ENCODE measurements at places on chromosomes 1 and 21.

- DNase-seq: no peak
Measured at GRCh38 chr1:221069986-221070385, 190.7 kb downstream of the HLX start.

- no peak for DNase-seq
Measured at GRCh38 chr21:31766899-31767298, 35.0 kb upstream of the SCAF4 start.

DNA sequence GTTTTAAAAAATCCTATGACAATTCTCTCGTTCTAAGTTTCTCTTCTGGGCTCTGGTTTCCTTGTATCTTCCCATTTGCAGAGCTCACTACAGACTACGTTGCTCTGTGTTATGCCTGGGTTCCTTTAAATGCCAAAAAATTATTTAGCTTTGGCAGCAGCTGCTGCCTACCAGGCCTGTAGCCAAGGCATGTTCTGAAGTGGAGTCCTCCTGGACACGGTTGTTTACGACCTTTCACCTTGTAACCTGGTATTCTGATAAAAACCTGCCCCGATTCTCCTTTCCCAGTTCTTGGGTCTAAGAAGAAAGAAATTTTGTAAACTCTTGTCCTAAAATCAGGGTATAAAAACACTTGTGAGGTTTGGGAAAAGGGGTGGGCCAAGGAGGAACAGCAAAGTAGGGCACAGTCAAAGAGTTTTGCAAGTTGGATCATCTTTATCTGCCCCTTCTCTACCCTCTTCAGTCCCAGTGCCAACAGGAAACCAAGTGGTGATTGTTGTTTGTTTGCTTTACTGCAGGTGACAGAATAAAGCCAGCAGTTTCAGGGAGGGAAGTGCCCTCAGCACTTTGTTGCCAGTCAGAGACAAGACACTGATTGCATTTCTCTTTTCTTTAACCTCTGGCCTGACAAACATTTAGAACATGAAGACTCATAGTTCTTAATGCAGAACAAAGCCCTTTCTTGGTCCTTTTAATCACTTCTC lies 3.1 kb upstream of the TXNIP start:
- no peak for DNase-seq

GRCh38 chr1:45395051-45395450 lies 54.8 kb upstream of the MUTYH start:
- DNase-seq: no peak

DNA sequence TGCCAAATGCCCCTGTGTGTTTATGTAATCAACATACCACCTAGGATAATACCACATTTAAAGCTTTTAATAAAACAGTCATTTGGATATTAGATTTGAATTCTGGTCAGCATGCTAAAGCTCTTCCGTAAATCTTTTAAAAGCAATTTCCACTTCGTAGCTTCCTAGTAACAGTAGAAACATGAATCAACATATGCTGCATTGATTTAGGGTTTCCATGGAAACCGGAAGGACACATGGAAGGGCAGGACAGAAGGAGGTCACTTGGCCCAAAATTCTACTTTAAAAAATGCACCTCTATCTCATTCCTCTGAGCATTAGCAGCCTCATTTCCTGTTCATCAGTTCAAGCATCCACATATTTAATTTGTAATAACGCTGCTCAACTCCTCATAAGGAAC lies 8.1 kb downstream of the RGS8 start:
- DNase-seq: no peak

DNA sequence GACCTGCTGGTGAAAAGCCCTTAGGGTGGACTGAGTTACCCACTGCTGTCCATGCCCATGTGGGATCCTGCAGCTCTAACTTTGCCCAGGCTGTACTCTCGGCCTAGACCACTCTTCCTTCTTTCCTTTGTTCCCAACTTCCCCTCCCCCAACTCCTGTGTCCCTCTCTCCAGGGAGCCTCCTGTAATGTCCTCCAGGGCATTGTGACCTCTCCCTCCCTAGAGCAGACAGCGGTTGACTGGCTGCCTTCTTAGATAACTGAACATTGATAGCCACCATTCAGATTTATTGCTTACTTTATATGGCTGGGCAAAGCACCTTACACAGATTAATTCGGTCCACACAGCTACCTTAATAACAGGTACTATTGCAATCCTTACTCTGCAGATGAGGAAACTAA lies 5.0 kb downstream of the RUNX1 start:
- no peak for DNase-seq

GRCh38 chr1:20814534-20814871 lies 27.4 kb upstream of the HP1BP3 start:
- no peak for DNase-seq

DNA sequence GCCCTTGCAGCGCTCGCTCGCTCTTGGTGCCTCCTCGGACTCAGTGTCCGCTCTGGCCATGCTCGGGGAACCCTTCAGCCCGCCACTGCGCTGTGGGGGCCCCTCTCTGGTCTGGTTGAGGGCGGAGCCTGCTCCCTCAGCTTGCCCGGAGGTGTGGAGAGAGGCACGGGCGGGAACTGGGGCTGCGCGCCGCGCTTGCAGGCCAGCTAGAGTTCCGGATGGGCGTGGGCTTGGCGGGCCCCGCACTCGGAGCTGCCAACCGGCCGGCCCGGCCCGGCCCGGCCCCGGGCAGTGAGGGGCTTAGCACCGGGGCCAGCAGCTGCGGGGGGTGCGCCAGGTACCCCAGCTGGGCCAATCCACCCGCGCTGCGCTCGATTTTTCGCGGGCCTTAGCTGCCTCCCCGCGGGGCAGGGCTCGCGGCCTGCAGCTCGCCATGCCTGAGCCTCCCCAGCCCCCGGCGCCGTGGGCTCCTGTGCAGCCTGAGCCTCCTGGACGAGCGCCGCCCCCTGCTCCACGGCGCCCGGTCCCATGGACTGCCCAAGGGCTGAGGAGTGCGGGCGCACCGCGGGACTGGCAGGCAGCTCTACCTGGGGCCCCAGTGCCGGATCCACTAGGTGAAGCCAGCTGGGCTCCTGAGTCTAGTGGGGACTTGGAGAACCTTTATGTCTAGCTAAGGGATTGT lies 217.0 kb upstream of the PKN2 start:
- DNase-seq: no peak

DNA sequence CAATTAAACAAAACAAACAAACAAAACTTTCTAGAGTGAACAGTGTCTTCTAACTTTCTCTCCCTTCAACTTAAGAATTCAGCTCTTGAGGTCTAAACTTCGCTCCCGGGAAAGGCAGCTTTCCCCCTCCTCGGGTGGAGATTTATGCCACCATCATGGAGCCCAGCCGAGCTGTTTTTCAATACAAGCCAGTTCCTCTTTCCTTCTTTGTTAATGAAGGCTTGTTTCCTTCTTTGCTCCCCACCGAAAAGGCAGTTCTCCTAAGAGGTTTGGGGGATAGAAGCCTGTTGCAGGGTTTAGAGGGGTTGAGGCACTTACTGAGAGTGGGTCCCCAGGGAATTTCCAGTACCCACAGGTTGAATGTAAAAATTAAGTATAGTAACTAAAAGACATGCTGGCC lies 26.5 kb downstream of the OLIG1 start:
- DNase-seq: no peak

DNA sequence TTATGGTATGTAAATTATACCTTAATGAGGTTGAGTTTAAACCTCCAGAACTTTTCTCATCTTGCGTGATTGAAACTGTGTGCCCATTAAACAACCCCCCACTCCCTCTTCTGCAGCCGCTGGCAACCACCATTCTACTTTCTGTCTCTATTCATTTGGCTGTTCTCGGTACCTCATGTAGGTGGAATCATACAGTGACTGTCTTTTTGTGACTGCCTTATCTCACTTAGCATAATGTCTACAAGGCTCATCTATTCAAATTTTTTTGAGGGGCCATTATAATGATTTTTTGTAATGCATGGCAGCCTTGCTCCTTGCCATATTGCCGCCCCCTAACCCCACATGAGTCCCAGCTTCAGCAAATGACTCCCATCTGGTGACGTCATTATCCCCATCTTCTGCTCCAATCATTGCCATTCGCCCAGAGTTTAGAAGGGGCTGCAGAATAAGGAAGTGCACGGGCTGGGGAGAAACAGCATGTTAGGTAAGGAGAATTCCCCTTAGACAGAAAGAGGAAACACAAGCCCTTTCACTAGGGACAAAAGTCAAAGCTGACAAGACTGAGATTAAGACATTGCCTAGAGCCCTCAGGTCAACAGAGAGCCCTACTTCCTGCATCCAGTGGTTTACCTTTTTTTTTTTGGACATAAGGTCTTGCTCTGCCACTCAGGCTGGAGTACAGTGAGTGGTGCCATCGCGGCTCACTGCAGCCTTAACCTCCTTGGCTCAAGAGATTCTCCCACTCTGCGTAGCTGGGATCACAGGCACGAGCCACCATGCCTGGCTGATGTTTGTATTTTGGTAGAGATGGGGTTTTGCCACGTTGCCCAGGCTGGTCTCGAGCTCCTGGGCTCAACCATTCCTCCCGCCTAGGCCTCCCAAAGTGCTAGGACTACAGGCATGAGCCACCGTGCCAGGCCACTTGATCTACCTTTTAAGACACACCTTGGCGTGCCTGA lies 78.4 kb upstream of the ERRFI1 start:
- no peak for DNase-seq

GRCh38 chr1:204301171-204301957 lies 58.4 kb downstream of the PLEKHA6 start:
- DNase-seq: no peak

DNA sequence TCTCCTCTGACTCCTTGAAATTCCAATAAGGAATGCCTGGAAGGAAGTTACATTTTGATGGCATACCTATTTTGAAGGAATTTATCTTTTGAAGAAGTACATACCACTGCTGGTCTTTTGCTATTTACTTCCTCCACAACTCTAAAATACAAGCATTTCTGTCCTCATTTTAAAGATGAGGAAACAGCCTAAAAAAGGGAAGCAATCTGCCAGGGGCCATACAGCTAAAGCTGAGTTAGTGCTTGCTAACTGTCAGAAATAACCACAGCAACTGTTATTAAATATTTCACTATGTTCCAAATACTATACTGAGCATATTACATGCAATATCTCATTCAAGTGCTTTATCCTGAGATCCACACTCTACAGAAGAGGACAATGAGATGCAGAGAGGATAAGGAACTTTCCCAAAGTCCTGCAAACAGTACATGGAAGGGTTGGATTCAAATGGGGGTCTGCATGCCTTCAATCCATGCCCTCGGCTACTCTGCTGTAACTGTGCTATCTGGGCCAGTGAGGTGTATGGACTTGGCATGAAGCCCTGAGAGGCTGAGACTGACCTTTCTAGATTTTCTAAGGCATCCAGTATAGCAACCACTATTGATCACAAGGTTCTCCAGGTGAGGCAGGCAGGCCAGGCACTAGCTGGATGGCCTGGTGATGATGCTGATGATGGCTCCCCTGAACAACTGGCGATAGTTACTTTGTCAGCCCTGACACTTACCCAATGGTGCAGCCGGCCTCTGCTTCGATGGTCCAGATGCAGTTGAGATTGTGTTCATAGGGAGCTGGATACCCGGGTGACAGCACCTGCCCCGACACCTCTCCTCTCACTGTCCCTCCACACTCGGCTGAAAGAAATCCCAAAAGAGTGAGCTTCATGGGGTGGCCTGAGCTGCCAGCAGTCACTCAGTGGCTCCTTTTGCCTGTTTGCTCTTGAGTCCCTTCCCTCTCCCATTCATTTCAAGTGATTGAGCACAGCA lies 171.4 kb upstream of the HMGB4 start:
- no peak for DNase-seq

DNA sequence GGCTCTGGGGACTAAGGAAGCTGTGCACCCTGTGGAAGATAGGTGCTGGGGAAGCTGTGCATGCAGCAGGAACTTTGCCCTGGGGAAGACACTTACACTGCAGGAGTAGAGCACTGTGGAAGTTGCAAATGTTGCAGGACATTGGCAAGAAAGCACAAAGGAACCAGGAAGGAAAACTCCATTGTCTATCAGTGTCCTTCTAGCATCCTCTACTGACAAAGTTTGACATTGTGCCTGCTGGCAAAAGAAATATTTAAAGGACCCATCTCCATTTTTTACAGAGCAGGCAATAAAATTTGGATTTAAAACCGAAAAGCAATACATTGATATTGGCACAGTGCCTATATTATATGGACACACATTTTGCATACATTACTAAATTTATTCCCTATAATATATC lies 394.1 kb downstream of the PBX1 start:
- DNase-seq: no peak

GRCh38 chr1:39131940-39132339 lies 72.6 kb upstream of the MACF1 start:
- DNase-seq: no peak

GRCh38 chr1:176786274-176786673 lies 323.3 kb downstream of the PAPPA2 start:
- DNase-seq: no peak

GRCh38 chr1:175287849-175288248 lies 95.3 kb upstream of the KIAA0040 start:
- no peak for DNase-seq

DNA sequence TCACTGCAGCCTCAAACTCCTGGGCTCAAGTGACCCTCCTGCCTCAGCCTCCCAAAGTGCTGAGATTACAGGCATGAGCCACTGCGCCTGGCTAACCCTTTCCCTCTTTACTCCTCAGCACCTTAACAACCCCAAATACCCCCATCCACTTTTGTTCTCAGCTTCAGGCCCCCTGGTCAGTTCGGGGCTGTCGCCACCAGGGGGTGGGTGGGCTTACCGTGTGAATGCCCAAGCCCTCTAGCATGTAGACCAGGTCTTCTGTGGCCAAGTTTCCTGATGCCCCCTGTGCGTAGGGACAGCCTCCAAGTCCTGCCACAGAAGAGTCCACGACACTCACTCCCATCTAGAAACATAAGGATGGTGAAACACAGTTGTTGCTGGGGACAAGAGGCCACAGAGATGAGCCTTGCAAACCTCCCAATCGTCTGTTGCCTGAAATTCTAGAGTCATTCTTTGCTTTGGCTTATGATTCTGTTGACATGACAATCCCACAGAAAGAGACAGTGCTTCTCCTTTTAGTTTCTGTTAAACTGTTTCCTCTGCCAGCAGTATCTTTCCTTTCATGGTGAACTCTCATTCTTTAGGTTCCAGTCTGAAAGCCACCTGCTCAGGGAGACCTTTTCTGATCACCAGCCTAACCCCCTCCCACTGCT lies 3.8 kb upstream of the GALE start:
- no peak for DNase-seq

- DNase-seq: no peak
Measured at GRCh38 chr1:205572421-205572820, 59.4 kb downstream of the ELK4 start.

GRCh38 chr1:178220094-178220493 lies 126.2 kb downstream of the RASAL2 start:
- DNase-seq: no peak

DNA sequence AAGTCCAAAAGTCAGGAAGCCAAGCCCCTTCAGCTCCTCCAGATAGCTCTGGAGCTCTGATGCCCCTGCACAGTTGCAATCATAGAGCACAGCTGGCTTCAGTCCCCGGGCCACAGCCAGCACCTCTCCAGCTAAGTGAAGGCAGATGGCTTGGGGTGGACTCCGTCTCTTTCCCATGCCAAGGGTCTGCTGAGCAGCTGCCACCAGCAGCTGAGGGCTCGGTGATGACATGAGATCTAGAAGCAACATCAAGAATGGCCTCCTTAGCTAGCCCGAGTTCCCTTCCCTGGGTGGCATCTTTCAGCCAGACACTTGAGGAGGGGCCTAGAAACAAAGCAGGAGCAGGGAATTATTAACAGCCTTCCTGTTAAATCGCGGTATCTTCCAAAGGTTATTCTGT lies 973 bp downstream of the C1orf74 start:
- no peak for DNase-seq
